ENCODE measurements at places on chromosomes 7 and 10.

- DNase-seq = peak; percentile 42
These were observed 728 bp downstream of the PARD3 start for GRCh38 chr10:34814223-34814912.

DNA sequence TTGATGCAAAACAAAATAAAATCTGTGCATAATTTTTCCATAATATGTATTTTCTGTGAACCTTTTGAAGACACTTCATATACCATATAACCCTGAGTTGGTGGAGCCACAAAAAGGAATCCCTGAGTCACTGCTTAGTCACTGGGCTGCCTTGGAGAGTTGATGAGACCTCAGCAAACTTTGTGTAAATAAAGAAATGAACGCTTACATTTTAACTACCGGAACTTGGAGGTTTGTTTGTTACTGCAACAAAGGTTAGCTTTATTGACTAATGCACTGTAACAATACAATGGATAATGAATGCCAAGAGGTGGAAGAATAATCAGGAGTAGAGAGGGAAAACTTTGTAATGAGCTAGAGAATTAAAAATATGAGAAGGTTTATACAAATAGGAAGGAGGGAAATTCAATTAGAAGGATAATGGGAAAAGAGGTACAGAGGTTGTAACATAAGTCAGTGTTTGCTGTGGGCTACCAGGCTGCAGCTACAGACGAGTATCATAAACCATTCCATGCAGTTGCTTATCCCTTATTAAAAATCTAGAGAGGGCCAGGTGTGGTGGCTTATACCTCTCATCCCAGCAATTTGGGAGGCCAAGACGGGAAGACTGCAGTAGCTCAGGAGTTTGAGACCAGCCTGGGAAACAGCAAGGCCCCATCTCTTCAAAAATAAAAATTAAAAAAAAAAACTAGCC lies 1042.1 kb downstream of the TYW1 start:
- no peak for DNase-seq

GRCh38 chr7:65746398-65746669 lies 126.5 kb upstream of the VKORC1L1 start:
- no peak for DNase-seq

DNA sequence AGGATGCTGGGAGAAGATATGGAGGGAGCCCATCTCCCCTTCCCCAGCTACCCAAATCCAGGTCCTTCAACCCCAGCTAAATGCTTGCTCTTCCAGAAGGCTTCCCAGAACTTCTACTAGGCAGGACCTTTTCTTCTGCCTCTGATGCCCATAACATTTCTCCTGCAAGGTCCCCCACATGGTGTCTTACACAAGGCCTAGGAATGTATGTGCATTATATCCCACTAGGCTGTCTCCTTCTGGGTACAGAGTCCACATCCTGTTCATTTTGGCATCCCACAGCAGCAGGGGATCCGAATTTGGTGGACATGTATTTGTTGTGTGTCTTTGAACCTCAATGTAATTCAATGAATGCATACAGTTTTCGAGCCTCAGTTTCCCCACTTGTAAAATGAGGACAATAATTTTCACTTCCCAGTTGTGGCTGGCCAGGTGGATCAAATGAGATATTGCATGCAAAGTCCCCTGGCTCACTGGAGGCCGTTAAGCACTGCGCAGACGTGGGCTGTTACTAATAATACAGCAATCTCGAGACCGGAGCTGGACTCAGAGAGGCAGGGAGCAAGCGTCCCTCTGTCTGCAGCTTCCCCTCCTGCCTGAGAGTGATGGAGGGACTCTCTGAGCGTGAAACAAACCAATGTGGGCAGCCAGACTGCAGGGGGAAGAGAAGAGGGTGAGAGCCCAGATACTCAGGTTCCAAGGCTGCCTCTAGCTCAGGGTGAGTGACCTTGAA lies 18.6 kb upstream of the YWHAG start:
- no peak for DNase-seq

GRCh38 chr10:132497861-132498561 lies 39.6 kb upstream of the INPP5A start:
- DNase-seq = no peak

DNA sequence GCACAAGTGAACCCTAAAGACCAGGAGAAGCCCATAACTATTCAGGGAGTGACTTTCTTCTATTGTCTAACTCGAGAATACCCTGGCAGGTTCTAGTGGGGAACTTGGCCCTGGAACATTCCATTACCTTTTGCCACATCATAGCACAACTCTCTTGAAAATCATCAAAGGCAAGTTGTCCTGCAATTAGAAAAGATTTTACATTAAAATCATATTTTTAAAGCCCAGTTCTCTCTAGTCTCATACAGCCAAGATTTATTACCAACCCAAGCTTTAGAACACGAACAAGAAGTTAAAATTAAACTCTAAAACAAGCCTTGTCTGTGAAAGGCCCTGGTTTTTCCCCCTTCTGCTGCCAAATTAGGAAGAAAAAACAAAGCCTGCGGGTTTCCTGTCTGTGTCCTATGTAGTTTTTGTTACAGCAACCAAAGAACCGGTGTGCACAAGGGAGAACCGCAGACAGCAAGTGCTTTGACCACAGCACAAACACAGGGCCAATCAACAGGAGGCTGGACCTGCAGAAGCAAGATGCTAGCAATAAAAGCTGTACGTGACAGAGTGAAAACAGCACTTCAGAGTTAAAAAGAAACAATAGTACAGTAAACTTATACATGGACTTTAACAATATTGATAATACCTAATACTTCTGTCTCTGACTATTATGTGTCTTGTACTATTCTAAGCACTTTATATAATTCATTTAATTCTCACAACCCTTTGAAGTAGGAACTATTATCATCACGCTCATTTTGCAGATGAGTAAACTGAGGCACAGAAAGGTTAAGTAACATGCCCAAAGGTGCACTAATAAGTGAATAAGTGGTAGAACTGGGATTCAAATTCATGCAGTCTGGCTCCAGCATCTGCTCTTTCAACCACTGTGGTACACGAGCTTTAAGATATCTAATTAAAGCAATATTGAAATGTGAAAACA lies 65.8 kb downstream of the STK17A start:
- no peak for DNase-seq

All from cortex of kidney (tissue), 1 donor.